ENCODE measurements at places on chromosomes 16 and 17.

DNA sequence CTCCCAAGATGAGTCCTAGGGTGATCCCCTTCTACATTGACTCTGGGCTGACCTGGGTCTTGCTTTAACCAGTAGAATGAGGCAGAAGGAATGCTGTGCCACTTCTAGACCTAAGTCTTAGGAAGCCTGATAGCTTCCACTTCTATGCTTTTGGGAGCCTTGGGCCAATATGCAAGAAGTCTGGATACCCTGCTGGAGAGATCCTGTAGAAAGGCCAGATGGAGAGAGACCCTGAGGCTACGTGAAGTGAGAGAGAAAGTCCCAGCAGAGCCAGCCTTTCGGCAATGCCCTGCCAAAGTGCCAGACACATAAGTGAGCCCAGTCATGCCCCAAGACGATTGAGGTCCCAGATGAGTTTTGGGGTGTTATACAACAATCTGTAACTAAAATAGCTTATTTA, 1.7 kb downstream of the KRT222 start:
- no peak for DNase-seq

GRCh38 chr17:39138431-39139160, 12.8 kb downstream of the PLXDC1 start:
- no peak for DNase-seq

DNA sequence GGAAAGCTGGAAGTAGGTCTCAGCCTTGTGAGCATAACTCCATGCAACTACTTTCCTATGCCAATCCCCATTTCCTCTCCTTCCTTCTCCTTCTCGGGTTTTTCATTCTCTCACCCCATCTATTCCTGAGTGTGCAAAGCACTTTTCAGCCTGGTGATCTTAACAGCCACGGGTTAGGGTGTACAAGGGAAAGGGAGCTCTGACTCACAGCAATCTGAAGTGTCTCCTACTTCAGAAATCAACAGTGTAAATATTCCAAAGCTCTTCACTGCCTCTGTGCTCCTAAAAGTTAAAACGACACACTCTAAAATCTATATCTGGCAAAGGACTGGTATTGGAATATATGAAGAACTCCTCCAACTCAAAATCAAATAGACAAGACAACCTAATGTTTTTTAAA, 268.0 kb upstream of the IRX3 start:
- no peak for DNase-seq

GRCh38 chr16:55657616-55658015, 1.8 kb downstream of the SLC6A2 start:
- DNase-seq = no peak

GRCh38 chr16:10817963-10818941, at the start of gene TVP23A:
TVP23A (minus strand) TSS chr16:10818794; CDS start chr16:10818493, 301 bp downstream.
- DNase-seq = no peak

Data from esophagus squamous epithelium (tissue), 5 donors.